ENCODE measurements at places on chromosomes 2 and 18. TPM values are rescaled to one million over a fixed set of nuclear protein-coding genes. Genes with fewer than 3 reads are reported as not detected.

SERPINB11 gene
- not detected for total RNA-seq

RBM43 gene
- total RNA-seq: 5.6 TPM

ANKRD62 gene
- total RNA-seq: not detected

ACVR1C gene
- total RNA-seq: 0.06 TPM

CHRND gene
- not detected for total RNA-seq

ASB3 gene
- 17.6 TPM for total RNA-seq

SFXN5 gene
- 16.9 TPM for total RNA-seq

FIGN gene
- 4.7 TPM for total RNA-seq

All from glomerular endothelial cell (primary cell).